ENCODE measurements at places on chromosomes 6 and 20.

DNA sequence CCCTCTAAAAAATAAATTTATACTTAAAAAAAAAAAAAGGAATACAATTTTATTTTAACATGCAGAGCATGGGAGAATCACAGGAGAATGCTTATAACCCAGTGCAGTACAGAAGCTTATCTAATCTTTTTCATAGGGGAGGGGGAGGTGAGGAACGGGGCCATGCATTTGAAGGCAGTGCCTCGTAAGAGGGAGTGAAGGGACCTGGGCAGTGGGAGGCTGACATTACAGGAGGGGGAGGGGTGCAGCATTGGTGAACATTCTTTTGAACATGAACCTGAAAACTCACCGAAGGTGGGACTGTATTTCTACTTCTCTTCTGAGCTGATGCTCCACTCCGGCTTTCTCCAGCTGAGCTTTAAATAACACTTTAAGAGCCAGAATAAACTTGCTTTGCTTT is 9.3 kb downstream of the AURKA start:
- DNase-seq = no peak

DNA sequence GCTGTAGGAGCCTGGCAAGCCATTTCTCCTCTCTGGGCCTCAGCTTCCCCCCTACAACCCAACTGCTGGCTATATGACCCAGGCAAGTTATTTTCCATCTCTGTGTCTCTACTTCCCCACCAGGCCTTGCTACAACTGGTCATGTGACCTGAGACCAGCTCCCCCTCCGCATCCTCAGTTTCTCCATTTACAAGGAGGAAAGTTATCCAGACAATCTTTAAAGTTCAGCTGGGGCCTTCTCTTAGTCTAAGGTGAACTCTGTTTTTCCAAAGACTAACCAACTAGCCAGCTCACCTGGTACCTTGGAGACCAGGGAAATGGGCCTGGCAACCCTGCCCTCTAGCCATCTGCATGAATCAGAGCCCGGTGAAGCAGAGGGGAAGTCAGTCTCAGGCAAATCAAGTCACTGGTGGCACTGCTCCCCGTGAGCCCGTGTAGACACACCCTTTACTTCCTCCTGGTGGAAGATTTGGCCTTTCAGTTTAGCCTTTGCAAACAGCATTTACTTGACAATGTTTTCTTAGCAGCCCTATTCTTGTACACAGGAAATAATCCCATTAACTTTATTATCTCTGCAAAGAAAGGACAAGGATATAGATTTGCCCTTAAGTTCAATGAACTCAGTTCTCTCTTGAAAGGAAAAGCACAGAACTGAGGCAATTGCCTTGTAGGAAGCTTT is 157.7 kb downstream of the VEGFA start:
- DNase-seq = no peak

GRCh38 chr6:32622545-32623401 is 14.4 kb upstream of the HLA-DQA1 start:
- peak; percentile 10 for DNase-seq

- DNase-seq = no peak
These were observed 215.0 kb downstream of the SLC24A3 start for GRCh38 chr20:19427480-19427879.

DNA sequence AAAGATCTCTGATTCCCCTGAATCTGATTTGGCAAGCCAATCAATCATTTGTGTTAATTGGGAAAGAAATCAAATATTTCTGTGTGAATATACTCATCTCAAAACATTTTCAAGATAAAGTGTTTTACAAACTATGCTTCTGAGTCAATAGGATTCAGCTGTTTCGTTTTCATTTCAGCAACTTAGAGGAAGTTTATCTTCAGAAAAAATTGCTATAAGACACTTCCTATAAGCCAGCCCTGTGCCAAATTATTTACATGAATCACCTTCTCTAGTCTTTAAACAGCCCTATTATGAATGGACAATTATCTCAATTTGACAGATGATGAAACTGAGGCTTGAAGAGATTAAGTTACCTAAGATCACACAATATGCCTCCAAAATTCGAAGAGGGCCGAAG is 10.9 kb downstream of the DEFB129 start:
- no peak for DNase-seq

- no peak for DNase-seq
These were observed 25.8 kb upstream of the ARMC2 start for GRCh38 chr6:108822401-108822800.

DNA sequence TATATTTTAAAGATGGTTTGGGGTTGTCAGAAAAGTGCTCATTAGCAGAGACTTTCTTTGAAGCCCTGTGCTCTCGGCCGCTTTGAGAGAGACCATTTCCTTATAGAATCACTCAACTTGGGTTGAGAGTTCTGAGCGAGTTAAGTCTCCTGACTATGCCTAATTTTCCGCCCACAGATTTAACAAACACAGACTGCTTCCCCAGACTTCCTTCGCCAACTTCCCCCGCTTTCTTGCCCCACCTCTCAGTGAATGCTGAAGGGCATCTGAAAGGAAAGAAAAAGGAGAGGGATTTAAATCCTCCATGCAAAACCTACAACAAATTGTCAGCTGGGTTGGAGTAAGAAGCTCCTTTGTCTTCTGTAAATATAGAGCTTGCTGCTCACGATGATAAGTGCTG is 224.0 kb downstream of the EYA2 start:
- DNase-seq = no peak

DNA sequence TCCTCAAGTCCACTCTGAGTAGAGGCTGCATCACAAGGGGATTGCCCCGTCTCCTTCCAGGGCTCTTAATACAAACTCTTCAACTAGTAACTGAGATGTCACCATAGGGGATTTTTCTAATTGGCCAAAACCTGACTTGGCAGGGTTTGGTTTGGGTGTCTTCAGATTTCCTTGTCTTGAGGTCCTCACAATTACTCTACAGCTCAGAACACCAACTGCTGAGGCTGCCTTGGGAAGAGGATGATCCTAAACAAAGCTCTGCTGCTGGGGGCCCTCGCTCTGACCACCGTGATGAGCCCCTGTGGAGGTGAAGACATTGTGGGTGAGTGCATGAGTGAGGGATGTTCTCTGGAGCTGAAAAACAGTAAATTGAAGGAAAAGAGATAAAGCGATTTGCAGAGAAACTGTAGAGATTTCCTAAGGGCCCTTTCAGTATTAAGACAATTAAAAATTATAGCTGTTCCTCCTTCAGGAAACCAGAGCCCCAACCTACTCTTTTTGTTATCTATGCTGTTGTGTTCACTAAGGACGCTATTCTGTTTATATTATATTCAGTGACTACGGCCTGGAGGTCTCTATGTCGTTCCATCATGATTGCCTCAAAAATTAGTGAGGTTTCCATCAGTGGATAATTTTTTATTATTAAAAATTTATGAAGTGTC is at the start of gene HLA-DQA1:
Gene HLA-DQA1, plus strand, starts transcription at position 188 of the 662 bp plus-strand sequence. Its CDS starts 53 bp downstream, at position 241.
- DNase-seq = no peak

- DNase-seq = no peak
These were observed 128.1 kb upstream of the LY86 start for GRCh38 chr6:6460416-6460815.

GRCh38 chr6:148414836-148415235 is 72.2 kb downstream of the SASH1 start:
- no peak for DNase-seq

GRCh38 chr20:36435124-36435523 is 106.2 kb upstream of the MYL9 start:
- DNase-seq = no peak

GRCh38 chr6:83097204-83097603 is 29.7 kb downstream of the DOP1A start:
- DNase-seq = no peak

DNA sequence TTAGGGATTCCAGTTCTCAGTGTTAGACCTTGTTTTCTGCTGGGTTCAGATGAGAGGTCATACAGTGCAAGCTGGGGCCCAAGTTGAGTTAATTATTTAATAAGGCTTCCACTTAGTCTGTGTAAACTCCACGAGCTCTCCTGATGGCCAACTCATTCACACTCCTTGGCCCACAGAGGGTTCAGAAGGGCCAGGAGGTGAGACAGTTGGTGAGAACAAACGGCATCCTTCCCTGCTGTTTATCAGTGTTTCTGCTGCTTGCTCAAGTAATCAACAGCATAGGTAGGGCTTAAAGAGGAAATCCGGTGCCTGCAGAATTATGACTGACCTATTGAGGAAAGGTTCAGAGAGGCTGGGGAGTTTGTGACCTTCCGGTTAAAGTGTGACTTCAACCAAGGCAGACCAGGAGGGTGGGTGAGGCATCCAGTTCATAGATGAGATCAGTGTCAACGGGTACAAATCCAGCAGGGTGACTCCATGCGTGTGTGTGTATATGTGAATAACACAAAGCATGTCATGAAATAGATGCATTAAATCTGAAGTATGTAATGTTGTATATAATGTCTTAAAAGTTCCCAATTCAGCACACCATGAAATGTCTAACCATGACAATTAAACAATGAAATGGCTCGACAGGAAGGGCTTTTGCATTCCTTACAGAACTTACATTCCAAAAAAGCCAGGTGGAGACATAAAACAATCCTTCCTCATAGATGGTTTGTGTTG is 37.4 kb upstream of the BCAS1 start:
- DNase-seq = no peak

DNA sequence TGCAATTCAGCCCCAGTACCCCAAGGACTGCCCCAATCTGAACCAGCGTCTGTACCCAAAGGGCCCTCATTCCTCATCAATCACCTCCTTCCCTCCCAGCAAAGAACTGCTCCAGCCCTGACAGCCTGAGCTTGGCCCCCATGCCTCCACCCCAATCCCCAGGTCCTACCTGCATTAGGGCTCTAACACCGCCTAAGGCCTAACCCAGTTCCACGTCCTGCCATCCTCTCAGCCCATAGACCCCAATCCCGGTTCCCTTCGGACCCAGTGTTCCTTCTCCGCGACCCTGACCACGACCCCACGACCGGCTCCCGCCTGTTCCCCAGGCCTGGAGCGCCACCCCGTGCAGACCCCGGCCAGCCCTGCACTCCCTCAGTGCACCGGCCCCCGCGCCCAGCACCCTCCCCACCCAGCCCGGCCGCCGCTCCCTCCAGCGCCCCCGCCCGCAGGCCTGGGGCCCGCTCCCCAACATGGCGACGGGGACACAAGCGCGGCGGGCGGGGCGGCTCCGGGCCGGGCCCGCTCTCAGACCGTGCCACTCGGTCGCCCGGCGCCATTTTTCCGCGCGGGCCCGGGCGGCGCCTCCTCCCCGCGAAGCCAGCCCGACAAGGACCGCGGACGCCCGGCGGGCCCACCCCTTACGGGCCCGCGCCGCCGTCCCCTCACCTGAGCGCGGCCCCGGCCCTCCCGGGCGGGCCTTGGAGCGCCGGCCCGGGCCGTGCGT is 483 bp downstream of the NCOA6 start:
- peak; percentile 35 for DNase-seq

DNA sequence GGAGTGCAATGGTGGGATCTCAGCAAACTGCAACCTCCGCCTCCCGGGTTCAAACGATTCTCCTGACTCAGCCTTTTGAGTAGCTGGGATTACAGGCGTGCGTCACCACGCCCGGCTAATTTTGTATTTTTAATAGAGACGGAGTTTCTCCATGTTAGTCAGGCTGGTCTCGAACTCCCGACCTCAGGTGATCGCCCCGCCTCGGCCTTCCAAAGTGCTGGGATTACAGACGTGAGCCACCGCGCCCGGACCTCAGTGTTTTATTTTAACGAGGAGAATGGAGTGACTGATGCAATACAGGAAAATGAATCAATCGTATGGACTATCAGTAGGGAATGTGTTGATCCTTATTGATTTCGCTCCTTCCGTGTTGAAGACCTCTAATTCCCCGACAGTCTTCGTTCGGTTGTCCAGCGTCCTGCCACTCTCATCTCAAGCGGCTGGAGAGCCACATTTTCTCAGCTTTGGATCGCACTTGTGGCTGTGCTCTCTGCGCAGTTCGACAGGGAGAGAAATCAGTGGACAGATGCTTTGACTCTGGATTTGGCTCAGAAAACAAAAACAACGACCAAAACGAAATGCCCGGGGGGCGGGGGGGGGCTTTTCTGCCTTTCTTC is 166.2 kb downstream of the TRIM27 start:
- no peak for DNase-seq

DNA sequence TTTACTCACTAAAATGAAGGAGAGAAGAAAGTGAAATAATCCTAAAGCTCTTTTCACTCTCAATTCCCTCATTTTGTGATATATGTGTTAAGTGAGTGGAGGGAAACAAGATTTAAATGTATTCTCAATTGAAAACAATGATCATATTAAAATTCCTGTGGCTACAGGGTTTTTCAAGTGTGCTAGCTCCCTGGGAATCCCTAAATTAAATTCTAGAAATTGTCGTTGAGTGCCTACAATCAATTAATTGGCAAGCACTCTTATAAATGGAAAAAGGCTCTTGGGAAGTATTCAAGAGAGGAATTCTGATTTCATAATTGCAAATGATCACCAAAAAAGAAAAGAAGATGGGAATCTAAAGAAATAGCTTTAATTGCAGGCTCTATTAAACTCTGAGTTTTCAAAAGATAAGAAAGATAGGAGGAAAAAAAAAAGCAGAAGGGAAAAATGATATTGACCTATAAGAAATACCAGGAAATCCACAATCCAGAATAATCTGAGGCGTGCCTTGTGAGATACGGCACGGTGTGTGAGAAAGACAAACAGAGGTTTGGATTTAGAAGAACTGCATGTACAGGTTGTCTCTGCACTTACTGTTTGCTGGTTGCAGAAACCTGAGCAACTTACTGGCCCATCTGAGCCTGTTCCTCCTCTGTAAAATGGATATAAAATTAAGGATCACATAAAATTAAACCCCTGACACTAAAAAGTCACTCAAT is 18.3 kb upstream of the MBOAT1 start:
- DNase-seq = no peak

DNA sequence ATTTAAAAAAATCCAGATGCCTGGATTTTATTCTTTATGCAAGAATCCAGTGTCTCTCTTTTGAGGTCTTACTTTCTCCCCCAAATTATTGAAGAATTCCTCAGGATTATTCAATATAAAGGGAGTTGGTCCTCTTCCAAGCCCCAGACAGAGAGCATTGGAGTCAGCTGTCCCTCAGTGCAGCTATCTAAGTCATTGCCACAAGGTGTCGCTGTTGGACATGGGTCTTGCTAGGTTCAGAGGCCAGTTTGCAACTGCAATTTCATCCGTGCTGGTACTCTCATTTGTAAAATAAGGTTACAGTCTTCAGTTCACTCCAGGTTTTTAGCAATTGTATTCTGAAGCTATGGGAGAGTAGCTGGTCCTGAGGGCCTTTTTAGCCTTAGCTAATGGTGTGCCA is 27.8 kb downstream of the CCN2 start:
- DNase-seq = no peak
